ENCODE measurements at places on chromosomes 5 and 9.
A peak's percentile ranks its signal among the peaks of the same experiment; 100 is the strongest.

DNA sequence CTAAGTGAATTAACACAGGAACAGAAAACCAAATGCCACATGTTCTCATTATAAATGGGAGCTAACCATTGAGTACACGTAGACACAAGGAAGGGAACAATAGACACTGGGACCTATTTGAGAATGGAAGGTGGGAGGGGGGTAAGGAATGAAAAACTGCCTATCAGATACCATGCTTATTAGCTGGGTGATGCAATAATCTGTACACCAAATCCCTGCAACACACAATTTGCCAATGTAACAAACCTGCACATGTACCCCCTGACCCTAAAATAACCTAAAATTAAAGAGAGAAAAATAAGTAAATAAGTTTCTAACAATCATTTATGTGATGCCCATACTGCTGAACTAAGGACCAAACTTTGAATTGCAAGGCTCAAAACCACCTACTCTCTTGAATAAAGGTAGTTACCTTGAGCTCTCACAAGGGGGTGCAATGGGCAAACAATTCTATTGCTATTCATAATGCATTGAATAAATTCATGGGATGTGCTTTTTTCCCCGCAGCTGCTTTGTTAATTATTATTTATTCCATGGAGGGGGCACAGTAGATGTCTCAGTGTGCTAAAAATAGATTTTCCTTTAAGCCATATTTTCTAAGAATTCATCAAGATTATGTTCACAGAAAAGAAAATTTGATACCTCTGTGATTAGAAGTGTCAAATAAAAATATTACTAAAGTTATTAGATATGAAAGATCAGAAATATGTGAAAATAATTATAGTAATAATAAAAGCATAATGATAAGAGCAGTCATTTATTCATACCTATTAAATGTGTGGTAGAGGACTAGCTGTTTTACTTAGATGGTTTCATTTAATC, 76.2 kb upstream of the PTPN3 start:
- no peak overlapping the region for H3K27ac ChIP-seq
- DNase-seq = peak; percentile 50
- no peaks in the 10 kb centered on the region for H3K4me1 ChIP-seq
- no peak overlapping the region for H3K4me3 ChIP-seq
- H3K36me3 ChIP-seq = no peaks in the 10 kb centered on the region

DNA sequence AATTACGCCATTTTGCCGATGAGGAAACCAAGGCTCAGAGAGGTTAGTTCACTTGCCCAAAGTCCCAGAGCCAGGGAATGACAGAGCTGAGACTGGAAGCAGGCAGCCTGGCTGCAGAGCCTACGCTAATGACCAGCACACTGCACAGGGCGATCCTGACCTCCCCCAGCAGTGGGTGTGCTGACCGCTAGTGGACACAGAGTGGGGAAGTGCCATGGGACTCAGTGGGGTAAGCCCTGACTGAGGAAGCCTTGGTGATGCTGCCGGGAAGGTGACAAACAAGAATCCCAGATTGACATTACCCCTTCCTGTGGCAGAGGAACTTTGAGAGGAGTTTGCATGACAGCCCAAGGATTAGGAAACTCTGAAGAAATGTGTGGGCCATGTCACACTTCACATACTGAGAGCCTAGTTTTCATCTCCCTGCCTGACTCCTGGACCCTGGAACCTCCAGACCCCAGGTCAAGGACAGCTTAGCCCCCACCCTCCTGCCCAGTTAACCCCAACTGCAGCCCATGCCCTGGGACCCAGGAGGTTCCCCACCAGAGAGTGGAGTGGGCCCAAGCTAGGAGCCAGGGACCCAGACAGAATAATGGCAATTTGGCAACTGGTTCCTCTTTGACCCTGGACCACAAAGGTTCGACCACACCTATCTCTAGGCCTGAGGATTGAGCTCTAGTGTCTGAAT, 19.7 kb upstream of the CSF1R start:
- no peak overlapping the region for H3K4me3 ChIP-seq
- H3K27ac ChIP-seq = no peak overlapping the region
- no peaks in the 10 kb centered on the region for H3K27me3 ChIP-seq
- no peaks in the 10 kb centered on the region for H3K4me1 ChIP-seq
- H3K36me3 ChIP-seq = no peaks in the 10 kb centered on the region

DNA sequence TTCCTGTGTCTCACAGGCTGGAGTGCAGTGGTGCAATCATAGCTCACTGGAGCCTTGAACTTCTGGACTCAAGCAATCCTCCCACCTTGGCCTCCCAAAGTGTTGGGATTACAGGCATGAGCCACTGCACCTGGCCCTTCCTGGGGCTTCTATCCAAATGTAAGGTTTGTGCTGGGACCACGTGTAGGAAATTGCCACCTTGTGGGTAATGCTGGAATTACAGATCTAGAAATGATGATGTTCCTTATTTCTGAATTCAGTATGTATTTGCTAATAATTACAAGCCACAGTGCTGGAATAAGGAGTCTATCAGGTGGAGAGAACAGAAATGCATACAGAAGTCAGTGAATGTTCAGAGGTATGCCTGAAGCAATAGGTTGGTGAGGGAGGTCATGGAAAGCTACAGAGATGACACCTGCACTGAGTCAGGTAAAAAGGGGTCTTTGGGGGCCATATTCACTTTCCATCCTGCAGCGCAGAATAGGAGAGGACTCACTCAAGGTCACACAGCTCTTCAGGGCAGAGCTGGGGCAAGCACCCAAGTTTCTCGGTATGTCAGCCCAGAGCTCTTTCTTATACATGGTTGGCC, 8.8 kb upstream of the IGFBPL1 start:
- no peak overlapping the region for H3K4me3 ChIP-seq
- no peaks in the 10 kb centered on the region for H3K36me3 ChIP-seq
- no peak for DNase-seq
- peaks cover 13% of the 10 kb centered on the region for H3K4me1 ChIP-seq
- H3K27me3 ChIP-seq = no peaks in the 10 kb centered on the region
- H3K27ac ChIP-seq = no peak overlapping the region

GRCh38 chr5:89850513-89850865, 559.1 kb downstream of the CETN3 start:
- H3K27ac ChIP-seq = no peak overlapping the region
- no peaks in the 10 kb centered on the region for H3K36me3 ChIP-seq
- no peak for DNase-seq
- no peak overlapping the region for H3K4me3 ChIP-seq
- no peaks in the 10 kb centered on the region for H3K4me1 ChIP-seq

DNA sequence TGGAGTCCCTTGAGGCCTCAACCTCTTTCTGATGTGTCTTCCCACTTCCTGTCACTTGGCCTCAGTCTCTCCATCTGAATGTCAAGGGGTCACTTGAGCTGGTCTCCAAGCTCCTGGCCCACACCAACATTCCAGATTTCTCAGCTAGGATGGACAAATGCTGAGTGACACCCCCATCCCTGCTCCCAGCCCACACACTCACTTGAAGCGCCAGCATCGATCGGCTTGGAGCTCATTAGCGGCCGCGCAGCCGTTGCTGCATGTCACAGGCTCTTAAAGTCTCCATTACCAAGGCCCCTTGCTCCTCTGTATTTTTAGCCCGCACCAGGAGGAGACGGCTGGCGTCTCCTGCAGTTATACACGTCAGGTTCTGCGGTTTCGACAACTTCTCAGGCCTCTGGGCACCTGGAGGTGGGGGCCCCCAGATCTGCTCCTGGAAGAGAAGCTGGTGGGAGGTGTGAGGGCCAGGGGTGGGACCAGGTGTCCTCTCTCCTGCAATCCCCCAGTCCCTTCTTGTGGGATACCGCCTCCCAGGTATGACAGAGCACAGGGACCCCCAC, 33.4 kb upstream of the ARAP3 start:
- H3K27me3 ChIP-seq = peaks cover 4% of the 10 kb centered on the region
- no peak overlapping the region for H3K4me3 ChIP-seq
- no peaks in the 10 kb centered on the region for H3K36me3 ChIP-seq
- no peak overlapping the region for H3K27ac ChIP-seq
- DNase-seq = no peak
- no peaks in the 10 kb centered on the region for H3K4me1 ChIP-seq

DNA sequence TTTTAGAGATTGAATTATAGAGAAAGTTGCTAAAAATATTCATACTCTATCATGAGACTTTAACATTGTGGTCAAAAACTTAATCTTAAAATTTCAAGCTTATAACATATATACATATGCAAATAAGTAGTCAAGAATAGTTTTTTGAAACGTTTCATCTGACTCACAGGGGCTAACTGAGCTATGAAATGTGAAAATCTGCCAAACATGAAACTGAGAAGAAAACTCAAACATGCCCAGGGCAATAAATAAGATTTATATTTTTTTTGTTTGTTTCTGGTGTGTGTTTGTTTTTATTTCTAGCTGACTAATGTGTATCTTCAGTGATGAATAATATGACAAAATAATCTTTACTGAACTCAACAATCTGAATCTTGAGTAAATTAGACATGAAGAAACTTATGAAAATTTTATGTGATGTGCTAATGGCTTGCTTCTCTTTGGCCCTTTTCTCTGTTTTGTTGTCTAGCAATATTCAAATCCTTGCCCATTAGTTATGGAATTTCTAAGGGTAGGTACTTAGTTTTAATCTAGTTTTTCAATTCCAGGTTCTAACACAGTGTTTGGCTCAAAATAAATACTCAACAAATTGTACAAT, 99.9 kb downstream of the FAM174A start:
- no peak for DNase-seq
- H3K27ac ChIP-seq = no peak overlapping the region
- H3K36me3 ChIP-seq = no peaks in the 10 kb centered on the region

DNA sequence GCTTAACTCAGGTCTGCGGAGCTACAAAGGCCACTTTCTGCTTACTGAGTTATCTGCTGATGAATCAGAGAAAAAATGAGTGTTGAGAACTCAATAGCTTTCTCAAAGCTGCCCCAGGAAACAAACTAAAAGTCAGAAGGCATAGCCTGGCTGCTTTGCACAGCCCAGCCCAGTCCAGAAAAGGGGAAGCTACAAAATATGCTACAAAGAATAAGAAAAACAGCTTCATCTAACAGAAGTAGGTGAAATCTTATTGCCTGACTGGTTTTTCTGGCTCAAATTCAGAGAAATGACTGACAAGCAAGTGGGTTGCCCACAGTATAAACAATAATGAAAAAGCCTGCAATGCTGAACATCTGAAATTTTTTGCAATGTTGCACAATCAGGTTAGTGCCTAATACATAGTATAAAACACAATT, 156.2 kb downstream of the PPP2R2B start:
- H3K4me3 ChIP-seq = no peak overlapping the region
- no peaks in the 10 kb centered on the region for H3K27me3 ChIP-seq
- H3K4me1 ChIP-seq = no peaks in the 10 kb centered on the region
- no peaks in the 10 kb centered on the region for H3K36me3 ChIP-seq
- DNase-seq = no peak
- H3K27ac ChIP-seq = no peak overlapping the region

GRCh38 chr5:3858524-3858923, 262.9 kb downstream of the IRX1 start:
- H3K36me3 ChIP-seq = no peaks in the 10 kb centered on the region
- no peak overlapping the region for H3K4me3 ChIP-seq
- H3K27ac ChIP-seq = no peak overlapping the region
- H3K4me1 ChIP-seq = no peaks in the 10 kb centered on the region
- no peaks in the 10 kb centered on the region for H3K27me3 ChIP-seq

- no peaks in the 10 kb centered on the region for H3K27me3 ChIP-seq
- H3K4me1 ChIP-seq = peaks cover 11% of the 10 kb centered on the region
- H3K27ac ChIP-seq = no peak overlapping the region
- no peak for DNase-seq
- no peak overlapping the region for H3K4me3 ChIP-seq
These were observed 3.0 kb downstream of the NOXA1 start for GRCh38 chr9:137426018-137426681.

DNA sequence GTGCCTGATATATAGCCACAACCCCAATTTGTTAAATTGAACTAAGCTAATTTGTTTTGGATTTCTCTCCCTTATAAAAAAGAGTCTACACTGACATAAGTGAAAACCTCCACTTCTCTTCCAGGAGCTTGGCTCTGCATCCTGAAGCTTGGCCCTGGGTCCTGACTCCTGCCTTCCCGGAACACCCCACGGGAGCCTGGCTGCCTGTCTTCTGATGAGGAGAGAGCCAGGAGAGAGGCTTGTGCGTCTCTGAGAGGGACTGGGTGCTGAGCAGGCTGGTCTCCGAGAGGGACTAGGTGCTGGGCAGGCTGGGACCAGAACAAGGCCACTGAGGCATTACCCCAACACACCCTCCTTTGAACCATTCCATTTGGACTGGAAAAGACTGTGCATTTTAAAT, 6.5 kb upstream of the PTGES start:
- no peak overlapping the region for H3K4me3 ChIP-seq
- no peaks in the 10 kb centered on the region for H3K36me3 ChIP-seq
- no peak for DNase-seq
- H3K27ac ChIP-seq = no peak overlapping the region
- peaks cover 14% of the 10 kb centered on the region for H3K4me1 ChIP-seq

DNA sequence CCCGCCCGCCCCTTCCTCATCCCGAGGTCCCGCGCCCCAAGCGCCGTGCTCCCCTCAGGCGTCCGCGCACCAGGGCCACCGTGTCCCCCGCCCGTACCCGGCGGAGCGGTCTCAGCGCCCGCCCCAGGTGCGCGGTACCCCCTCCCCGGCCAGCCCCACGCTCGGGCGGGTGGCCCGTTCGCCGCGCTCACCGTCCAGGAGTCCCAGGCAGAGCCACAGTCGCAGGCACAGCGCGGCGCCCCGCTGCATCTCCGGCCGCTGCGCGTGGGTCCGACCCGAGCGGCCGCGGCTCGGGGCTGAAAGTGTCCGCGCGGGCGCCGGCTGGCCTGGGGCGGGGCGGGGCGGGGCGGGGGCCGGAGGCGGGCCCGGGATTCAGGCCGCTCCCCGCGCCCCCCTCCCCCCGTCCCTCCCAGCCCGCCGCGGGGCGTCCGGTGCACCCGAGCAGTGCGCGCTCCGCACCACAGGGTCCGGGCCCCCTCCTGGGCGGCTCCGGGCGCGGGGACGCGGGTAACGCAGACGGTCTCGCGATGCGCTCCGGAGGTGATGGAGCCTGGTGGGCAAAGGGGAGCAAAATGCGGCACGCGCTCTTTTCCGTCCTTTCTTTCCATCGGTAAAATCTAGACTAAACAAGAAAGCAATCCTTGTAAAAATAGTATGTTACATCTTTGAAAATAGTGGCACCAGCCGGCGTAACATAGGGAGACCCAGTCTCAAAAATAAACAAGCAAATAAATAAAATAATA, at the start of gene FLT4:
TSS of gene FLT4 (minus strand) at position 304 of the 743 bp plus-strand sequence. CDS start at position 249, 55 bp downstream.
- H3K27ac ChIP-seq = no peak within 1 kb of the TSS
- H3K36me3 ChIP-seq = no peaks in the 10 kb centered on the region
- peaks cover 9% of the 10 kb centered on the region for H3K4me1 ChIP-seq
- H3K27me3 ChIP-seq = peaks cover 33% of the 10 kb centered on the region
- peak within 1 kb of the TSS; percentile 71 for H3K4me3 ChIP-seq

GRCh38 chr5:116248432-116248831, 163.6 kb downstream of the COMMD10 start:
- no peaks in the 10 kb centered on the region for H3K4me1 ChIP-seq
- H3K36me3 ChIP-seq = peaks cover 34% of the 10 kb centered on the region
- H3K4me3 ChIP-seq = no peak overlapping the region
- H3K27me3 ChIP-seq = no peaks in the 10 kb centered on the region
- DNase-seq = no peak

Measured in activated naive CD4-positive, alpha-beta T cell treated with anti-CD3 and anti-CD28 coated beads for 36 hours (primary cell).